ENCODE measurements at places on chromosomes 7 and 10. TPM values are rescaled to one million over a fixed set of nuclear protein-coding genes. Genes with fewer than 3 reads are reported as not detected.
A peak's percentile ranks its signal among the peaks of the same experiment; 100 is the strongest.

Gene OGDHL
- 0.33 TPM for total RNA-seq

GRCh38 chr10:132540456-132540855 is 2.9 kb downstream of the INPP5A start:
- DNase-seq, result no peak

Gene BLNK
- total RNA-seq, result 9.8 TPM

GRCh38 chr7:14687777-14688176 is 214.8 kb downstream of the DGKB start:
- no peak for DNase-seq

DNA sequence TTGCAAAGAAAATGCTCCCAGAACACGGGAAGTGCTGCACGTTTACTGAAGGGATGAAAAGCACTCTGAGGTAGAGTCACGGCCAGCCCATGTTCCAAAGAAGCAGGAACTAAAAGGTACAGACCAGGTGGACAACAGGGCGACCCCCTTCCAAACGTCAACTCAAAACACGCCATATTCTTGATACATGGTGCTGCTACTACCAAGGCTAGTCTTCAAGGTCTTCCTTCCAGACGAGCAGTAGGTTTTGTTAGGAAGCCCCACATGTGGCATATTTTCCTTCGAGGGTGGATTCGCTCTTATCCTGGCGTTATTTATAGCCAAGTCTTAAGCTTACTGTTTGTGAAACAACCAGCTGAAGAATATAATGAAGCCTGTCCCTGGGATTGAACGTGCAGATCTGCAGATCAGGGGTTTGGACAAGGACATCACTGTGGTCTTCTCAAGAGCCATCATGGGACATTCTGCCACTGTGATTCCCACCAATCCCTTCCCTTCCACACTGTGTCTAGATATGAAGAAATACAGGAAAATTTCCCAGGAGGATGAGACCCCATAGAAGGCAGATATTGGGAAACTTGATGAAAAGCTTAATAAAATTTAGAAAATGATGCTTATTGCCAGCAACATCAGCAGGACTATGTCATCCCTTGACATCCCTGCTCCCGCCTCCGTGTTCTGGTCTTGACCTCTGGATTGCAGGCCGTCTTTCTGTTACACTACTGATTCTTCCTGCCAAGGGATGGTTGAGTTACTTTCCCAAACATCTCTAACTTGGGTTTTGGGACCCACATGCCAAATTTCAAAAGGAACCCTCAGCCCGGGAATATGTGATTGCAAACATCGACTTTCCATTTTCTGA is 734.4 kb downstream of the PARD3 start:
- DNase-seq, result no peak

DNA sequence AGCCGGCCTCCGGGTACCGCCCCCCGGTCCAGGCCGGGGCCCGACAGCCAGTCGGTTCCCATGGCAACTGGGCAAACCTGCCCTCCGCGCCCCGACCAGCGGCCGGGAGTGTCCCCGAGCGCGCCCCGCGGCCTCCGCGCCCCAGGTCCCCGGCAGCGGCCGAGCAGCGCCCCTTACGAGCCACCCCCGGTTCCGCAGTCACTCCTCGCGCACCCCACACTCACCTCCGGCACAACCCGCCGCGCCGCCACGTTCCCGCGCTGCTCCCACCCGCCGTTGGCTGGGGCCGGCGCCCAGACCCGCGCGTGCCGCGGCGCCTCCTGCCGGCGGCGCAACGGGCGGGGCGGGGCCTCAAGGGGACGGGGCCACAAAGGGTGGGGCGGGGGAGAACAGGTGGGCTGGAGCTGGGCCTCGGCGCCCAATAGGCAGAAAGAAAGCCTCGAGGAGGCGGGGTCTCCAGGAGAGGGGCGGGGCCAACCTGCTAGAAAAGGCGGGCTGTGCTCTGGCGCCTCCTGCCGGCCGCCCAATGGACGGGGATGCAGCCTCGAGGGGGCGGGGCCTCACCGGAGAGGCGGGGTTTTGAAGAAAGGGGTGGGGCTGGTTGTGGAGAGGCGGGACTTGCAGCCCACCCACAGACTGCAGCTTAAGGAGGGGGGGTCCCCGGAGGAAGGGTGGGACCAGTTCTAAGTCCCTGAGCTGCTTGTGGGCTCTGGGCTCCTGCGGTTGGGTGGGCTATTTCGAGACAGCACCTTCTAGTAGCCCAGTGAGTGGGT is at the start of gene RADIL:
Gene RADIL, minus strand, starts transcription at position 345 of the 773 bp plus-strand sequence. CDS start 5,577 bp downstream, outside the sequence.
- peak; percentile 70 for DNase-seq

DNA sequence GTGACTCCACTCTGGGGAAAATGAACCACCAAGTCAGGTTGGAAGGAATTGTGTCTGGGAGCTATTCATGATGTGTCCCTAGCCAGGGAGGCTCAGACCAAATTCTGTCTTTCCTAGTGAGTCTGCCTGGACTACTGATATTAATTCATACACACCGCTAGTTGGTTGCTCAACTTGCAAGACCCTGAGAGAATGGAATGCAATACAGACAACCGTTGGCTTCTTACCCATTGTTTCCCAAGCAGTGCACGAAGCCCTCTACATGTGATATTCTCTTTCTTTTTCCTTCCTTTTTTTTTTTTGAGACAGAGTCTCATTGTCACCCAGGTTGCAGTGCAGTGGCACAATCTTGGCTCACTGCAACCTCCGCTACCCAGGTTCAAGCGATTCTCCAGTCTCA is 19.4 kb upstream of the SRGN start:
- DNase-seq, result no peak

GRCh38 chr7:158063850-158064610 is 523.6 kb downstream of the PTPRN2 start:
- no peak for DNase-seq

DNA sequence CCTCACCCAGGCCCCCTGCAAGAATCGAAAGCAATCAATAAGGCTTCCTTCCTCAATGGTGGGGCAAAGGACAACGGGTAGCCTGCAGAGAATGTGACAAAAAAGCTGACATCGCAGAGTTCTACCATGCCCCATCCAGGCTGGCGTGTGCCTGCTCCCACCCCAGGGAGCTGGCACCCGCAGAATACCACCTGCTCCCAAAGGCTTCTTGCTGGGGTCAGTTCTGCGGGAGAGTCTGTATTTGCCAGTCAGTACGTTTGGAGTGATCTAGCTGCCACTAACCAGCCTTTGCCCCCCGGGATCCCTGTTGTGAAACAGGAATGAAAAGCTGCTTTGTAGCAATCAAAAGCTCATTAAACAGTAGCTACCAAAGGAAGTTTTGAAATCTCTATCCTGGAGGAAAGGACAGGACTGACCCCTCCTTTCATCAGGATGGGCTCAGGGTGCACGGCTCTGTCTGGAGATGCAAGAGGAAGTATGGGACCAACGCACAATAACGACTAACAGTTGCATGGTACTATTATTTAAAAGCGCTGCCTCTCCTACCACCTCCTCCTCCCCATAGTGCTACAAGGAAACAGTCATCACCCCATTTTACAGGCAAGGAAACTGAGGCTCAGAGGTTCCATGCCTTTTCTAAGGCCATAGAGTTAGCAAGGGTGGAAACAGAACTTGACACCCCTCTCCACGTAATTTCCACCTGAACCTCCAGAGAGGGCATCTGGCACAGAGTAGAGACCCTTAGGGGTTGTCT is 67.0 kb downstream of the FGFR2 start:
- DNase-seq, result no peak

DNA sequence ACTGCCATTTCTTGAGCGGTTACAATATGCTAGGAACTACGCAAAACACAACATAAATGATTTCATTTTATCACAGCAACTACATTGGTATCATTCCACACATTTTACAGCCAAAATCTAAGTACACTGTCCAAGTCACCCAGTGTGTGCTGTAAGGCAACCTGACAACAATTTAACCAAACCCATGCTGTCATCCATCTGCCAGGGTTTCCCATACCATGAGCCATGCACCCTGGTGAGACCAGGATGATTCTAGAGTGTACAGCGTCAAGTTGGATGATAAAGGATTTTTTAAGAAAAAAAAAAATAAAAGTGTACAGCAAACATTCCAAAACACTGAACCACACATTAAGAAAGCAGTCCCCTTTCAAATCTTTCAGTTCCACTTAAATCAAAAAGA is 52.9 kb downstream of the PIK3AP1 start:
- DNase-seq, result no peak

DNA sequence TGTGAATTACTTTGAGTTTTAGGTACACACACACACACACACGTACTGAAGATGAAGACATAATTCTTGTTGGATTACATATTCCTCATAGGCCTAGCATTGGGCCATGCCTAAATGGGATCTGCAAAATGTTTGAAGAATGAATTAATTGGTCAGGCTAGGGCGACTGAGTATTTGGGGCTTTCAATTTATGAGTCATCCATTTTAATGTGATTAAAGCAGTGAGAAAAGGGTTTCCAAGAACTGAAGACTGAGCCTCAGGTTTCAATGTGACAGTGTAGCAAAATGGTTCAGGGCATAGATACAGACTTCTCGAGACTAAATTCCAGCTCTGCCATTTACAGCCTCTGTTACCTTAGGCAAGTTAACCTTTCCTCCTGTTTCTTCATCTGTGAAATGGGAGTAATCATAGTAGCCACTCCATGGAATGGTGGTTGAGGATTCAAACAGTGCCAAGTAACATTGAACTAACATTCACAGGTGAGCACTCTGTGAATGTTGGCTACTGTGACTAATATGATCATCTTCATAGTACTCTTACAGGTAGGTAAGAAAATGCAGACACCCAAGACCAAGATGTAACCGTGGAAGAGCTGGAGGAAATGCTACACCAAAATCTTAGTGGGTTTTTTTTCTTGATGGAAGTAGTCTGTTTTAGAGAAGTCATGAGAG is 7.6 kb downstream of the BPGM start:
- no peak for DNase-seq

DNA sequence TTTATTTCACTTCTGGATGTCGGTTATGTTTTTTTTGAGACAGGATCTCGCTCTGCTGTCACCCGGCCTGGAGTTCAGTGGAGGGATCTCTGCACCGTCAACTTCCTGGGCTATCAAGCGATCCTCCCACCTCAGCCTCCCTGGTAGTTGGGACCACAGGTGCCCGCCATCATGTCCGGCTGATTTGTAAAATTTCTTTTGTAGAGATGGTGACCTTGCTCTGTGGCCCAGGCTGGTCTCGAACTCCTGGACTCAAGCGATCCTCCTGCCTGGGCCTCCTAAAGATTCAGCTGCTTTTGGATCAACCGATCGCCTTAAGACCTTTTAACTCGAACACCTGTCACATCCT is 606 bp upstream of the RABGEF1 start:
- no peak for DNase-seq

- DNase-seq, result no peak
Observed at GRCh38 chr7:86785641-86786040, 141.9 kb downstream of the GRM3 start.

- DNase-seq, result no peak
Observed at GRCh38 chr7:23394488-23395171, 75.7 kb downstream of the IGF2BP3 start.

DNA sequence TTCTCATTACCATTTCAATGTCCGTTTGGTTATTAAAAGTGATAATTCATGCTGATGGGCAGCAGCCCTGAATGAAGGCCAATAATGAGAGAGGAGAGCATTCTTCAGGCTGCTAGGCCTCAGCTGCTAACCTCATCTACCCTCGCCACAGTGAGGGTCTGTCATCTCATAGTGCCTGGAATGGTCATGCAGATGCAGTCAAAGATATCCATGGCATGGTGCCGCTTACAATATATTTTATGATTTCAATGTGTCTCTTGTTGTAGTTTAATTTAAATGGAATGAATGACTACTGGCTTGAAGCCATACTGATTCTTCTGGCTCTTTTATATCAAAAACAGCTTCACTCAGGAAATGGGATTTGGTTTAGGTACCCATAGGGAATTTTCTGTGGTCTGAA is 126.9 kb downstream of the SLC16A9 start:
- no peak for DNase-seq

Gene MLXIPL
- not detected for total RNA-seq

Gene ZNF736
- total RNA-seq, result 25.8 TPM

Gene PKD2L1
- total RNA-seq, result not detected

DNA sequence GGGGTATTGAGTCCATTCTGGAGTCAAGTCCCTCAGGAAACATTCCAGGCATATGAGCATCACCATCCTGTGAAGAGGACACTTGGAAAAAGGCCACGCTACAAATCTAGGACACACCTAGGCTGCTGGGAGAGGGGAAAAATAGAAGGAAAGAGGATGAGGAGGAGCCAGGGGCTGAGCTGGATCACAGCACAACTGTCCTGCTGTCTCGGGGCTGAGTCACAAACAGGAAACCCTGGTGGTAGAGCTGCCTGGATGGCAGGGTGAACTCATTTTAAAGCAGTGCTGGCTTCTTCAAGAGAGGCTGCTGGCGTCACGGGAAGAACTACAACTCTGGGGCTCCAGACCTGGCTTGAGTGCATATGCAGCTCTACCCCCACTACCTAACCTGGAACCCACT is 151.5 kb downstream of the RNF216 start:
- peak; percentile 86 for DNase-seq

DNA sequence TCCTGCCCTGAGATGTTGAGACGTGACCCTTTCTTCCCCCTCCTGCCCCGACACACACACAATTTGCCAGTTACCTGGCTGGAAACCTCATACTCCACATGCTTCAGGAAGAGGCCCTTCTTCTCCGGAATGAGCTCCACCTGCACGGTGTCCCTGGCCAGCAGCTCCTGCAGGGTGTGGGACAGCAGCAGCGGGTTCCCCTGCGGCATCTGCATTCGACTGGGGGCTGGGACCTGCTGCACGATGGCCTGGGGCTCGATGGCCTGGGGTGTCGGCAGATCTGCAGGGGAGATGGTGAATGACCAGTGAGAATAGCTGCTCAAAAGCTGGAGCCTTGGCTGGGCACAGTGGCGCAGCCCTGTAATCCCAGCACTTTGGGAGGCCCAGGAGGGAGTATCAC is 36.0 kb downstream of the NUDT1 start:
- DNase-seq, result no peak

Gene BAIAP2L1
- total RNA-seq, result 39.0 TPM

Gene TRIL
- total RNA-seq, result 4.5 TPM

- DNase-seq, result peak; percentile 59
Observed at GRCh38 chr7:22979861-22980260, 34.1 kb downstream of the HYCC1 start.

Gene ZNF485
- 5.0 TPM for total RNA-seq

Gene AGMO
- not detected for total RNA-seq

DNA sequence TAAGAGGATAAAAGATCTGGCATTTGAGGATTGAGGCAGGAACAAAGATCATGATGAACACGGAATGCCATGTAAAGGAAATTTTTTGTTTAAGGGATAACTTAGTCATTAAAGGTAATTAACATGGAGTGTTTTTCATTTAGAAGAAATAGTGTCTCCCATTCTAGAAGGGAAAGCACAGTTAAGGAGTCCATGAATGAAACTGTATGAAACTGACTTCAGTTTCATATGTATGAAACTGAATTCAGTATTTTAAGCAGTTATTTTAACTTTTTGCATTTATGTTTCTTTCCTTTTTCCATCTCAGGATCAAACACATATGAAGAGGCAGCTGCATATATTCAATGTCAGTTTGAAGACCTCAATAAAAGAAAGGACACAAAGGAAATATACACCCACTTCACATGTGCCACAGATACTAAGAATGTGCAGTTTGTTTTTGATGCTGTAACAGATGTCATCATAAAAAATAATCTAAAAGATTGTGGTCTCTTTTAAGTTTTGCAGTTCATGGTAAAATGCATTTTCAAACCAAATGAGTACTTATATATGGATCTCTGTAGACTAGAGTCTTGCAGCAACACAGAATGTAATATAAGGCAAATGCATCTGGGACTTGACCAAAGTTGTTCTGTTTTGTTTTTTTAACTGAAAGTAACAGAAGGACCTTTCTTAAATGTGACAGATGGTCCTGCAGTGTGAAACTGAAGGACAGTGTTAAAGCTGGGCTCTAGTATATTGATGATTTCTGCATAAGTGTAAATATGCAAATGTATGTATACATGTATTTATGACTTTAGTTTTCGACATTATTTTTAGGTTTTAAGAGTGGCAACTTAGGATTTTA is 82.6 kb downstream of the GNAI1 start:
- DNase-seq, result no peak
